ENCODE measurements at places on chromosomes 3 and 15.

DNA sequence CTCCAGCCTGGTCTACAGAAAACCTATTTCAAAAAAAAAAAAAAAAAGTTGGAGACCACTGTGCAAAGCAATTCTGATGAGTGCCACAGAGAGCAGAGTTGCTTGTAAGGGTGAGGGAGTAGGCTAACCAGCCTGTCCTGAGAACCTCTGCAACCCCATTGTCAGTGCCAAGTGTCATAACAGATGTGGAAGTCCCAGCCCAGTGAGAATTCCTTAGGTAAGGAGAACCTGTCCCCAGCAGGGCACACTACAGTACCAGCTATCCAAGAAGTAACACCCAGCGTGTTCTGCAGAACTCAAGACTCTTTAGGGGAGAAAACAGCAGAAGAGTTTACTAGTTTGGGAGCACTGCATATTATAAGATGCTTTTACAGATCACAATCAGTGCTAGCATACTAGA lies 156.3 kb downstream of the LIPC start:
- DNase-seq: no peak

- DNase-seq: no peak
Measured at GRCh38 chr3:164479406-164479805, 598.9 kb downstream of the SI start.

DNA sequence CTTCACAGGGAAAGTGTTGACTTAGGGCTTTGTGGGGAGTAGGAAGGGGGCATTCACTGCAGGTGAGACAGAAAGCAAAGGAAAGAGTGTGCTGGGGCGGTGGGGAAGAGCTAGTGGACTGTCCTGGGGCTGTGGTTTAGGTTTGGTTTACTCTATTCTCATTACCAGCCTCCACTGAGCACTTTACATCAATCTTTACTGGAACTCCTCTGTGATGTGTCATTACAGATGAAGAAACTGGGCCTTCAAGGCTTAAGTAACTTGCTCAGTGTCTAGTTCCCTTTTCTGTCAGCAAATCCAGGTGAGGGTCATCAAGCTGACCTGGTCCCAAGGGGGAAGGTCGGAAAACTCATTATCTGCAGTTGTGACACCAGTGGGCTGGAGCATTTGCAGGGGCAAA lies 120.2 kb upstream of the PFN2 start:
- no peak for DNase-seq

GRCh38 chr15:31371520-31372240 lies 45.0 kb downstream of the KLF13 start:
- no peak for DNase-seq

GRCh38 chr15:65292938-65293518 lies 2.8 kb upstream of the RNU5A-1 start:
- no peak for DNase-seq

GRCh38 chr3:17707813-17708543 lies 34.5 kb downstream of the TBC1D5 start:
- no peak for DNase-seq

GRCh38 chr15:71809346-71809745 lies 1.0 kb upstream of the NR2E3 start:
- no peak for DNase-seq

DNA sequence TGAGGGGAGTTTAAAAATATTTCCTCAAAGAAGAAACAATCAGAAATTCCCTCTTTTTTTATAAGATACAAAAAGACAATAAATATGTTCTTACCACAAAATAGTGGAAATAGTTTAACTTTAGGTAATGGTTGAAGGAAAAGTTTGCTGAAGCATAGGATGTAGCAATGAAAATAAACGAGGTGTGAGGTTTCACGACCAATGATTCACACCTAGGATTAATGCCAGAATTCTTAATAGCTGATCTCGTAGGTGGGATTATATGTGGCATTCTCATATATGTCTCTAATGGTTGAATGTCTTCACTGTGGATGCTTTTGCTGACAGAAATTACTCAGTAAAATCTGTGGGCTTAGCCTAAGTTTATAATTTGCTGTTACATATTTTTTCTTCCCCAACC lies 467.7 kb downstream of the FGF12 start:
- DNase-seq: no peak

DNA sequence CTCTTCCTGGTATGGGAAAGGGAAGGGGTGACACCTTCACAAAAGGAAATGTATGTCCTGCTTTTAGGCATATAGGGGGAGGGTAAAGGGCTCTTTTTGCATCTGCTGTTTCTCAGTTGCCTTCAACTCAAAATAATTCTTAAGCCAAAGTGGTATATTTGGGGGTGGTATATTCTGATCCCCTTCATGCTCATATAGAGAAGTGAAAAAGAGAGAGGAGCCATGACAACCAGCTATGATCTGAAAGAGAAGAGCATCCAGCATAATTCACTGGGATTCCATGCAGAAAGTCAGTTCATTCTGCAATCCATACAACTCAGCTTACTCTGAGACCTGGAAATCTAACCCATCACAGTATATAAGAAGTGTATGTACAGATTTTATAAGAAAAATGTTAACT lies 22.3 kb downstream of the DENND6A start:
- DNase-seq: no peak

GRCh38 chr3:133237380-133237779 lies 162.5 kb upstream of the BFSP2 start:
- DNase-seq: no peak

DNA sequence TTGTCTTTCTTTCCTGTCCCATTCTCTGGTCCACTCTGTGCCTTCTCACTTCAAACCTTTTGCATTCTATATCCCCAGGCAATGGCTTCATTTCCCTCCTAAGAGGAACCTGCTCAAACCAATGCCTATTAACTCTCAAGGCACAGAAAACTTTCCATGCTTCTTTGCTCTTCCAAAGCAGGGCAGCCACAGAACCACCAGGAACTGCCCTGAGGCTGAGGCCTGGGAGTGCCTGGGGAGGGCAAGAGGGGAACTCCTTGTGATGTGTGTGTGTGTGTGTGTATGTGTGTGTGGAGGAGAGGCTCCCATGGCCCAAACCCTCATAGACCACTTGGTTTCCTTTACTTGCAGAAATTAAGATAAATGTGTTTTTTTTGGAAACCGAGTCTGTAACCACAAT lies 14.1 kb upstream of the PGPEP1L start:
- no peak for DNase-seq

- no peak for DNase-seq
Measured at GRCh38 chr3:188468662-188469061, 314.7 kb downstream of the LPP start.

- no peak for DNase-seq
Measured at GRCh38 chr3:38655708-38656300, 6.3 kb upstream of the SCN5A start.

DNA sequence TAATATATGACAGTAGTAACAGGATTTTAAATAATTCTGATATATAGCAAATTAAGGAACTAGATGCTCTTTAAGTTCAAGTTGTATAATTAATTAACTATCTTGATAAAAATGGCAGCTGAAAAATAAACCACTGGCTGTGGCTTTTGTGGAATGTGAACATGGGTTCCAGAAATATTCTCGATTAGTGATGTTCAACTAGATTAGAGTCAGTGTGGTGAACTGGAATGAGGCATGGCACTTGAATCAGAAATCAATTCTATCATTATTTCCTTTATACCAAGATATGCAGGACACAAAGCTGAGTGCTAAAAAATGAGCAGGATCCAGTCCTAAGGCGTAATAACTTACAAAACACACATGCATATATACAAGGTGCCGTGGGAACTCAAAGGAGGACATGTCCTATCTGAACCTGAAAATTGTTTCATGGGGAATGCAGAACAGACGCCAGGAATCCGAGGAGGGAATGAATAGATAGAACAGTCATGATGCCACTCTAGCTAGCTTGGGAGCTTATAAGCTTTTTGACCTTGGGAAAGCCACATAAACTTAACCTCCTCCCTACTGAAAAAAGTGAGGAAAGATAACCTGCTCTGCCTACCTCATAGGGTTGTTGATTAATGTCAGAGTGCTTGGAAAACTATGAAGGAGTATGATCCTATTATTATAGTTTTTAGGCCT lies 402.4 kb downstream of the PLCL2 start:
- DNase-seq: no peak

DNA sequence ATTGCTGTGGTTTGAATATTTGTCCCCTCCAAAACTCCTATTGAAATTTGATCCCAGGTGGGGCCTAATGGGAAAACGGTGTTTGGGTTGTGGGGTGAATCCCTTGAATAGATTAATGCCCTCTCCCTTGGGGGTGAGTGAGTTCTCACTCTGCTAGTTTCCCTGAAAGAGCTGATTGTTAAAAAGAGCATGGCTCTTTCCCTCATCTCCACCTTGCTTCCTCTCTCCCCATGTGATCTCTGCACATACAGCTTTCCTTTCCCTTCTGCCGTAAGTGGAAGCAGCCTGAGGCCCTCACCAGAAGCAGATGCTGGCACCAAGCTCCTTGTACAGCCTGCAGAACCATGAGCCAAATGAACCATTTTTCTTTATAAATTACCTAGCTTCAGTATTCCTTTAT lies 394.9 kb upstream of the WNT5A start:
- no peak for DNase-seq

- DNase-seq: no peak
Measured at GRCh38 chr3:153753035-153753434, 368.2 kb upstream of the ARHGEF26 start.

GRCh38 chr3:27542476-27542875 lies 58.3 kb upstream of the SLC4A7 start:
- DNase-seq: no peak

- no peak for DNase-seq
Measured at GRCh38 chr15:82100111-82100929, 54.5 kb upstream of the MEX3B start.

- DNase-seq: no peak
Measured at GRCh38 chr3:176120507-176120906, 1076.8 kb downstream of the TBL1XR1 start.

DNA sequence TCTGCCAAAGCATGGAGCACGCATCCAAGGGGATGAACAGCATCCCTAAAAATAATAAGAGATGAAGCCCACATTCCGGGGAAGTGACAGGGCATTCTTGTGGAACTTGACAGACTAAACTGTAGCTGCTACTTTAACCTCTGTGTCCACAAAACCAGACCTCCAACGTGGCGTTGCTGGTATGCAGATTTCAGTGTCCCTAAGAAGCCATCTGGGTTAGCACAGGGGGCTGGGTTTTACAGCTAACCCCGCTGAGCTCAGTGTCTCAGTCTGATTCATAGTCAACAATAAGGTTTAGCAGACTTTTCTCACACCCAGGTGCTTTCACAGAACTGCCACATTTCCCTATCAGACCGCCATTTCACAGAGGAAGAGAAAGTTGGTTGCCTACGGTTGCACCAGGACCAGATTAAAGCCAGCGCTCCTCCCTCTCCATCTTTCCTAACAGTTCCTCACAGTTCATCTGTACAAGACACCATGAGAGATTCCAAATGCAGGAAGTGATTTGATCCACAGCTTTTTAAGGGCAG lies 61.6 kb upstream of the CTDSPL start:
- no peak for DNase-seq

- DNase-seq: no peak
Measured at GRCh38 chr3:150022381-150023238, 51.9 kb upstream of the PFN2 start.

DNA sequence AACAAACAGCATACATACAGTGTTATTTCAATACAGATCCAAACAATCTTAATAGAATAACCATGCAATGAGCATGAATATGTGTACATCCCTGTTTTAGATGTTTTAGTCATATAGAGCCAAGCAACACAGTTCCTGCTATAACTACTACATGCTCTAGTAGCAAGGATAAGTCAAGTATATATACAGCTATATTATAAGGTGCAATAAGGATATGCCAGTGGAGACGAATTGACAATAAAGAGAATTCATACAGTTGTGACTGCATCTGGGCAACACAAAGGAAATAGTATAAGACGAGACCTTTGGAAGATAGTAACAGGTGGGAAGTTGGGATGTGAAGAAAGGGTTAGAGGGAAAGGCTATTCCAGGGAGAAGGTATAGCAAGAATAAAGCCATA lies 103.4 kb downstream of the TPRG1 start:
- DNase-seq: no peak

DNA sequence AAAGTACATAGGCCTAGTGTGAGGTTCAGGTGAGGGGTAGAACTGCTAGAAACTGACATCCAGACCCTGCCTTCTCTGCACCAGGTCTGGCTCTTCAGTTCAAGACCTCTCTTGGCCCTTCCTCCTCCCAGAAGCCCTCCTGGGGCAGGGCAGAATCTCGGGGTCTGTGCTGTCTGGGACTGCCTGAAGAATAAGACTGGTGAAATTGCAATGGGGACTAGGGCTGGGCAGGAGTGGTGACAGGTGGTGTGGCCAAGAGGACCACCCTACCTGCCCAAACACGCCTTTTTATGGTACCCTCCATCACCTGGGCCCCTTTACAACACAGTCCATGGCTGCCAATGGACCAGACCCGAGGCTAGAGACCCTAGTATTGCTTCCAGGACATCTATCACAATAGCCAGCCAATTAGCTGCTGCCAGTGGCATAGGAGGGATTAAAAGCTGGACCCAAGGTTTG lies 1.5 kb upstream of the NCKIPSD start:
- no peak for DNase-seq

GRCh38 chr15:92130244-92130643 lies 263.4 kb upstream of the ST8SIA2 start:
- no peak for DNase-seq

DNA sequence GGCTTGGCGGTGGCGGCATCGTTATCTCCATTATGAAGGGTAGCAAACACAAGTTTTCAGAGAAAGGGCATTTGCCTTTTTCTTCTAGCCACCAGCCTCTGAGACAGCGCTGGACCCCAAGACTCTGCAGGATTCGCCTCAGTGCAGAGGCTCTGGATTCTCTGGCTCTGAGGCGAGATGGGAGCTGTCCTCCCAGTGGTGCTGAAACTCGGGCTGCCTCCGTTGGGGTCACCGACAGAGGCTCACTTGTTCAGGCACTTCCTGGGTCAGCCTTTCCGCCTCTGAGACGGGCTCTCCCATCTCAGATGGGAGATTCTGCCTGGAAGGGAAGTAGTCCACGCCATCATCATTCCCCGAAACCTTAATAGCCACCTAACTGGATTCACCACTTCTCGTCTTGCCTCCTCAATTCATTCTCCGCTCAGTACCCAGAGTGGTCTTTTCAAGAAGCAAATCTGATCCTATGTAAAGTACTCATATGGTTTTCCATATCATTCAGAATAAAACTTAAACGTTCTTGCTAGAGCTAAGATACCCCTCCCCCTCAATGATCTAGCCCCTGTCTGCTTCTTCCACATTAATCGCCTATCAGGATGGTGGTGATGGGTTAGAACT lies 76.9 kb downstream of the RHCG start:
- DNase-seq: no peak

GRCh38 chr3:122189357-122189756 lies 5.9 kb downstream of the CASR start:
- no peak for DNase-seq

DNA sequence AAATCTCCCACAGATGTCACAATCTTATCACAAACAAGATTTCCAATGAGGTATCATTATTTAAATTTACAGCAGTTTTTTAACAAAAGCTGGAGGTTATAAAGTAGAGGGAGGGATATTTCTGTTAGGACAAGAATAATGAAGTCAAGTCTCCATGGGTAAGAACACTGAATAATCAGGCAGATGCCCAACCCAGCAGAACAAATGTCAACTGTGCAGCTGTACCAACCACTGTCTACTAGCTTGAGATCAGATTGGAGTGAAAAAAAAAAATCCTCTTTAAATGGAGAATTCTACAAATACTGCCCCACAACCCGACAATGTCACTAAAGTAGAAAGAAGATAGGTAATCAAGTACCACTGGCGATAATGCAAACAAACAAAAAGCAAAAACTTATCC lies 30.3 kb downstream of the DHX36 start:
- DNase-seq: no peak
